Spleen (tissue), 13 donors: ENCODE measurements at places on chromosomes 5 and 9. TPM values are rescaled to one million over a fixed set of nuclear protein-coding genes. Genes with fewer than 3 reads are reported as not detected.

GRCh38 chr9:109423877-109424276 is 74.2 kb downstream of the PTPN3 start:
- no peak for DNase-seq

DNA sequence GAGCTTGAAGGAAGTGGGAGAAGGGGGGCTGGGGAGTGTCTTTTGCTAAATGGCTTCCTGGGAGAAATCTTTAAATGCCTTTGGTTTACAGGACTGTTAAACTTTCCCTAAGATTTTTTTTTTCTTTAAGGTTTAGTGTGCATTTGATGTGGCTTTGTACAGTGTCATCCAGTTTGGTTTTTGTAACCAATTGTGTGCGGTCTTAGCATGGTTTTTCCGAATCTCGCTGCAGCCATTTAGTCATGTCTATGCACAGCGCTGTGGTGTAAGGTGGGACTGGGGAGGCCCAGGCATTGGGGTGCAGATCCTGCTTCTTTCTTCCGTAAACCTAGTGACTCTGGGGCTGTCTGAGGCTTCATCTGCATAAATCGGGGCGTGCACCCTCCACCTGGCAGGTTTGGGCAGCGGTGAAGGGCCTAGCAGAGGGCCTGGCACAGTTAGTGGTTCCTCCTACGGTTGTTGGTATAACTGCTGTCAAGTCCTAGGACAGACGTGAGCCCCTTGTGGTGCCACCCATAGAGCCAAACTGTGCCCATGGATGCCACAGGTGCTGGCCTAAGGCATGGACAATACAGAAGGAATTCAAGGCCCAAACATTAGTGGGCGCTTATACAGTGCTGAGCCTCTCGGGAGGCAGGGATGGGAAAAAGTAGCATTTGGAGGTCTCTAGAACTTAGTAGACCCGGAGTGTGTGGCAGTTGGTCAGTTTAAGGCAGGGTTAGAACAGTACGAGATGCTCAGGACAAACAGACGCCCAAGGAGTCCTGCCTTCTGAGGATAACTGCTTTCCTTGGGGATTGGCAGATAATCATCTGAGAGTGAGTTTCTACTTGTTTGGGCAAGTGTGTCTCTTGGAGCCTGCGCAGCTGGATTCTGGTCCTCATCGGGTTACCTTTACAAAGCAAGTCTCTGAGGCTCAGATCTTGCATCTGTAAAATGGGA is 1.5 kb downstream of the PRRC2B start:
- peak; percentile 93 for DNase-seq

- no peak for DNase-seq
These were observed 471.8 kb downstream of the KDM4C start for GRCh38 chr9:7229571-7229970.

DNA sequence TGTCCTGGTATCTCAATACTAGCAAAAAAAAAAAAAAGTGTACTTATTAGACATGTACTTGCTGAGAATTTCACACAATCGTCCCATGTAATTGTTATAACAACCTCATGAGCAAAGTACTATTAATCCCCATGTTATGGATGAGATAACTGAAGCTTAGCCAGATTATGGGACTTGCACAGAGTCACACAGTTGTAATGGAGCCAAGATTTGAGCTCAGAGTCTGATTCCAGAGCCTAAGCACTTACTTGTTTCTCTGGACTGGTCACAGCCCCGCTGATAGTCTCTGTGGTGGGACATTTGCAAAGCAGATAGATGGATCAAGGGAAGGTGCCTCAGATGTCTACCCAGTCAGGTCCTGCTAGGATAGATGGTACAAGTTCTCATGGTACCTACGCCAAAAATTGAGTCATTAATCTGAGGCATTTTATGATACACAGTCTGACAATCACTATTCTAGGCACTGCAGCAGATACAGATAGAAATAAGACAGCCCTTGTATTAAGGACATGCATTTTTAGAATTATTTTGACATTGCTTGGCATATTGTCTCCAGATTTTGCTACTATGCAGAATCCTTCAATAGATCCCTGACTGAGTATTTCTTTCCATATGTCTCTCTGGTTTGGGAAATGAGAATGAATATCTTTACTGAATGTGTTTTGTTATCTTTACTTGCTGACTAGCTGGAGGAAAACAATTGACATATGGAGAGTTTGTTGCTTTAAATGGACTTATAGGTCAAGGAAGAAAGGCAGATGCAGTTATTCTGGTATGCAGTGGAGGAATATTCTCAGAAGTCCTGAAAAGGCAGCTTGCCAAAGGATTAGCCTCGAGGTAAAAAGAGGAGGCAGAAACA is 149.5 kb downstream of the ADAMTSL1 start:
- DNase-seq: no peak

DNA sequence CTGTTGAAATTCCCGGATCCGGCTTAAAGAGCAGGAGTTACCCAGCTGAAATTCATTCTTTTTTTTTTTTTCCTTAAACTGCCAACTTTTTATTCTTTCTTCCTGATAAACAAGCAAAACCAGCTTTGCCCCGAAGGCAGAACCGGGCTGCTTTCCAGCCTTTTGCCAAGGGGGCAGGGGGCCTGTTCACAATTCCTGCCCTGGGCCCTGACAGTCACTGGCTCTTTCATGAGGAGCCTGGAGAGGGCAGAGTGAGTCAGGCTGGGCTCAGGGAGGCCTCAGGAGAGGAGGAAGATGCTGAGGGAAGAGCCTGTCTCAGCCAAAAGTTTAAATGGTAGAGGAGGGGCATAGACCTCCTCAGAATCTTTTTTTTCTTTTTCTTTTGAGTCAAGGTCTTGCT is 4.8 kb downstream of the GLIPR2 start:
- DNase-seq: peak; percentile 74

GRCh38 chr9:120608421-120608820 is 28.5 kb upstream of the CDK5RAP2 start:
- no peak for DNase-seq

- DNase-seq: peak; percentile 28
These were observed 149.4 kb downstream of the MACROH2A1 start for GRCh38 chr5:135249658-135250057.

GRCh38 chr5:157659868-157660660 is 7.8 kb upstream of the SOX30 start:
- no peak for DNase-seq

Gene SET
- 196 TPM for total RNA-seq
